Left ventricle myocardium inferior (tissue), 1 donor: ENCODE measurements at places on chromosomes 12 and 14.

DNA sequence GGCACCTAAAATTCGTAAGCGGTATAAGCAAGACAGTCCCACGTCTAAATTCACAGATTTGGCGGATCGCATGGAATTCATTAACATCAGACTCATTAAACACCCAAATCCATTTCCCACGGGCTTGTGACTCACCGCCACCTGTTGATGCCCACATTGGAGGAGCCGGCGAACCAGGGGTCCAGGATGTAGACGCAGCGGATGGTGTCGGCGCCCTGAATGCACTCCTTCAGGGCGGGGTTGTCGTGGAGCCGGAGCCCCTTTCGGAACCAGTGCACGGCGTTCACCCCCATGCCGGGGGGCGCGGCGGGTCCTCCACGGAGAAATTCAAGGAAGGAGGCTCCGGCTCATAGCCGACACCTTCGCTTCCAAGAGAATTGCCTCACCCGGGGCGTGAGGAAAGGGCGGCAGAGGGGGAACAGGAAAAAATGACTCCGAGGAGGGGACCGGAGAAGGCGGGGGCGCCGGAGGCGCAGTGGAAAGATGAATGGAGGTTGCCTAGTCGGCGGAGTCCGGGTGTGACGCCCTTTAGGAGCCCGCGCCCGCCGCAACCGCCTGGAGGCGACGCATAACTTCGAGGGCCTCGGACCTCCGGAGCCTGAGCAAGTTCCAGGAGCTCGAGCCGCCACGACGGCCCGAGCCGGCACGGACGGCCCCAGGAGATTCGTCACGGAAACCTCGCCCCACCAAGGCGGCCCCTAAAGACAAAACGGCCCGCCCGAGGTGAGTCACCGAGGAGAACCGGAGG, 506 bp downstream of the CRY1 start:
- peak; percentile 46 for DNase-seq

DNA sequence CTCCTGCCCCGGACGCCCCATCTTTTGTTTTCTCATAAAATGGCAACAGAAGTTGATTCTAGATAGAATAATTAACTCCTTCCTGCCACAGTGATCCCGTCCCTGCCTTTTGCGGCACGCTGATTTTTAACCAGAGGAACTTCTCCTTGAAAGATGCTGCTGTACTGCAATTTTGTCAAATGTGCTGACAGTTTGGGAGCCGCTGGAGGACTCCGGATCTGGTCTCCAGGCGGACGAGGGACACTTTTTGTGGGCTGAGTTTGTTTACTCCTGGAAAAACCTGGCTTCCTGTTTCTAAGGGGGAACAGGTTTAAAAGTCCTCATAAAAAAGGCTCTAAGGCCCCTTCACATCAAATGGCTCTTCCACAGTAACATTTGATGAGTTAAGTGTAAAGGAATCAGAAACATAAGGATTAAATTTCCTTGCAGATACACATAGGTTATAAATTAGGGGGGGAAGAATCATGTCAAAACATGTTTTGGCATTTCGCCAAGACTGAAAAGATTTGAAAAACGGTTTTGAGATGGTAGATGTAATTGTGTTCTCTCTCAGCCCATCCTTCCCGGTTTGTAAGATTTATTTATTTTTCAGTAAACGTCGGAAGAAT, 15.5 kb downstream of the FZD10 start:
- DNase-seq = no peak

DNA sequence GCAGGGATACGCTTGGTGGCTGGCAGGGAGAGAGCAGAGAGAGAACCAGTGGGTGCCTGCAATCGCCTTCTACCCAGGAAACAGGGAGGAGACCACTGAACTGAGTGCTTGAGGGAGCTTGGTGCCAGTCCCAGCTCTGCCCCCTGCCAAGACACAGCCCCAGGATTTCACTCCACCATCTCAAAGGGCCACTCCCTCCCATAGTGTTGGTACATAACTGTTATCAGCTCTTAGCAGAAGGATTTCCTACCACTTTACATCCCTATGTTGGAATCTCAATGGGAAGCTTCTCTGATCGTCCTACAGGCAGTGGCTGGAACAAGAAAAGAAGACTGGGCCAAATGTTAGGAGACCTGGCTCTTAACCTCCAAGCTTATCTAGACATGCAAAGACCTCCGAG, 157.4 kb upstream of the FOXN3 start:
- DNase-seq = no peak

GRCh38 chr14:86652526-86652925, 1122.6 kb downstream of the FLRT2 start:
- no peak for DNase-seq

DNA sequence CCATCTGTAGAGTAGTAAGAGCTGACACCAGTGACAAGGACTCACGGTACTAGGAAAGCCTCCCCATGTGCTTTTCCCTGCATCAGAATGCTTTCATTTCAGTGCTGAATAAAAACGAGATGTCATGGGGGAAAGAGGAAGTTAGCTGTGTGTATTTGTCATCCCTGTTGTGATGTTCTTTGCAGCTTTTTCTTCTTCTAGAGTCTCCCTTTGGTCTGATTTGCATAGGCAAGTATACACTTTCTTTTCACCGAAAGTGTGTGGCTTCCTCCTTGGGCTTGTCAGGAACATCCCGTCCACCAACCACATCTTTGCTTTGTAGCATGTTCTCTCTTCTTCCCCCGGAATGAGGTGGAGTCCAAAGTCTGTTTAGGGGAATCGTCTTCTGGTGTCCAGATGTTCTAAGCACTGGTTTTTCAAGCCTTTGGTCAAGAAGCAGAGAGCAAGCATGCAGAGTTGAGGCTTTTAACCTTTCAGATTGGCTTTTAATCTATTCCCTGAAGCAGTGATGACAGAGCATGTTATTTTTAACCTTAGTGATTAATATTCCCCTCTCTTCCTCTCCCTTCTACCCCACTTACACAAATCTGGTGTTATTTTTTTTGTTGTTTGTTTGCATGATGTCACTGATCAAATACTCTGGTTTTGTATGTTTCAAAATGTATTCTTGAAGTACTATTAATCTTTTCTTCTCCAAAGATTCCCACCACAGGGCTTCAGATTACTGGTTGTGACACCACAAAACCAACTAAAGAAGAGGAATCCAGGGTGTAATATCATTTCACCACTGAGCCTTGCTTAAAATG, 163.4 kb downstream of the SAMD4A start:
- no peak for DNase-seq

GRCh38 chr12:130764073-130764472, 48.0 kb upstream of the RIMBP2 start:
- no peak for DNase-seq

DNA sequence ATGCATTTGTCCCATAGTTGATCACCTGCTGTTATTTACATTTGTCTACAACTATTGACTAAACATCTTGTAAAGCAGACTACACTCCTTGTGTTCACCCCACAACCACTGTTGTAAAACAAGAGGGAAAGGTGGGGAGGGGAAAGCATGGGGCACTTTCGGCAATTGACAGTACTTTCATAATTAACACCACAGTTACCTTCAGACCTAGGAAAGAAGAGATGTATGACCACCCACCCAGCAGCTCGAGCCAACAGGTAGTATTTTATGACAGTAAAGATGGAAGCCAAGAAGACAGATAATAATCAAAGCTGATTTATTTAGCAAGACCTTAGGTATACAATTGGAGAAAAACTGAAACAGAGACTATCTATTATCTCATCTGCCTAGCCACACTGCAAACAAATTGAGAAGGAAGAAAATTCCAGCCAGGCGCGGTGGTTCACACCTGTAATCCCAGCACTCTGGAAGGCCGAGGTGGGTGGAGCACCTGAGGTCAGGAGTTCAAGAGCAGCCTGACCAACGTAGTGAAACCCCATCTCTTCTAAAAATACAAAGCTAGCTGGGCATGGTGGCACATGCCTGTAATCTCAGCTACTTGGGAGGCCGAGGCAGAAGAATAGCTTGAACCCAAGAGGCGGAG, 11.2 kb downstream of the HECTD4 start:
- no peak for DNase-seq

- no peak for DNase-seq
Observed at GRCh38 chr14:85054178-85054577, 475.8 kb upstream of the FLRT2 start.

GRCh38 chr14:55897031-55897430, 221.2 kb upstream of the PELI2 start:
- DNase-seq = no peak

DNA sequence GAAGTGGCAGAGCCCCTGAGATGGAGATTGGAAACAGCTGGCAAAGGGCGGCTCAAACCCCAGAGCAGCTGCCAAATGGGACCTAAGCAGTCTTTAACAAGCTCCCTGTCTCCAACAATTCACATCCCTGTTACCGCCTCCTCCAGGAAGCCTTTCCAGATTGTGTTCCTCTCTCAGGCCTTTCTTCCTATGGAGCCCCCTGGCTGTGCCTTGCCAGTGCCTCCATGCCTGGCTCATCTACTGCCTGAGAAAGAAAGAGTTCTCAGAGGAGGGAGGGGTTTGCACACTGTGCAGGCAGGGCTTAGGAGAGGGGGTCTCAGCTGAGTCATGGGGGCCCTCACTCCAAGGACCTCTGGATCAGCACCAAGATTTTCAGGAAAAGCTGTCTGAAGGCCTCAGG, 8.8 kb upstream of the KRT74 start:
- no peak for DNase-seq

DNA sequence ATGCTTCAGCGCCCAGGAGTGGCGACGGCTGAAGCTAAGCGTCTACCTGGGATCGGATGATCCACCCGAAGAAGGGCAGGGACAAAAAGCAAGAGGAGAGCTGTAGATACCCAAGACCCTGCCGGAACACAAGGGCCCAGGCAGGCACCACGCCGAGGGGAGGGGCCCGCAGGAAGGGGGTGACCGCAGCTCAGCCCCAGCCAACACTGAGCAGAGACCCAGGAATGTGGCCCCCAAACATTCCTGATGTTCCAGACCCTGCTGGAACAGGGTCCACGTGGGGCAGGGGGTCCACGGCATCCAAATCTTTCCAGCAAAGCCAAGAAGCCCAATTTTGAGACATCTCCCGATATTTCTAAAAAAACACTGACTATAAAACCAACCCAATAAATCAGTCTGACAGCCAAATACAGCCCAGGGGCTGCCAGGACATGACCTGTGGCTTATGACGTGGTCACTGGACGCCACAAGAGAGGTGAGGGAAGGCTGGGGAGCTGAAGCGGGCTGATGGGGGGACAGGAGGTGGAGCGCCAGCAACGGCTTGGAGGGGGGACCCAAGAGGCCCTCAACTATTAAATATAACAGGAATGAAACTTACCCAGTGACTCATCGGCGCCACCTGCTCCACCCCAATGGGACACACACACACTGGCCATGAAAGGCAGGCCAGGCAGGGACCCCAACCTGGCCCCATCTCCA, 58.9 kb downstream of the NCOR2 start:
- no peak for DNase-seq

DNA sequence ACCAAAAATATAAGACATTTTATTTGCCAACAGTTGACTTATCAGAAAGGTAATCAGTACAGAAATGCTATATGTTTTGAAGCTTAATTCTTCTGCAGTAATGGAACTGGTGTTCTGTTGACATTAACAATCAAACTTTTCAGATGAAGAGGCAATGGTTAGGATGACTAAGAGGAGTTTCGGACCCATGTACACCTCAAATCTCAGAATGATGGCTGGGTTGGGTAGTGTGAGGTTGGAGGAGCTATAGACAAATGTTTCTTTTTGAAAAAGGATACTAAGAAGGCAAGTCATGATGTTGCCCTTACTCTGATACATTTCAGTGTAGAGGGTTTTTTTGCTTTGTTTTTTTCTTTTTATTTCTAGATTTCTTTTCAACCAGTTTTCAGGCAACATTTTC, 66.9 kb downstream of the KNTC1 start:
- DNase-seq = no peak

- no peak for DNase-seq
Observed at GRCh38 chr14:22561661-22562579, 27.1 kb downstream of the DAD1 start.

GRCh38 chr12:29732191-29732590, 51.6 kb downstream of the TMTC1 start:
- DNase-seq = no peak

DNA sequence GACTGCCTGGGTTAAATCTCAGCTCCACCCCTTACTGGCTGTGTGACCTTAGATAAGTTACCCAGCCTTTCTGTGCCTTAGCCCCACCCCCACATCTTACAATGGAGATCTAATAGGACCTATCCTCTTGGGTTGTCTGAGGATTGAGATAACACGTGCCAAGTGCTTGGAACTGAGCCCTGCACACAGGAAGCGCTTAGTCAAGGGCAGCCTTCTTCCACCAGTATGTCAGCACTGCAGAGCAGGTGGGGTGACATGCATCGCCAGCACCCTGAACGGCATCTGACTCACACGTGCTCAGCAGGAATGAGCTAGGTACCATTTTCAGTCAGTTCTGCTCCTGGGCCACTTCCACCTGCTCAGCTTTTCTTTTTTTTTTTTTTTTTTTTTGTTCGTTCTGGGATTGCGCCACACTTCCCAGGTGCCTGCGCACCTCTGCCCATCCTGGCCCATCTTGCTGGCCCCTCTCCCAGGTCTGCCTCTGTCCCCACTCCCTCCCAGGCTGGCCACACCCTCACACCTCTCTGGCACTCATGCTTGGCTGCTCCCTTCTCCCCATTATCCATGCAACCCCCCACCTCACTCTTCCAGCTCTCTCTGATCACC, 19.6 kb downstream of the LGMN start:
- no peak for DNase-seq

DNA sequence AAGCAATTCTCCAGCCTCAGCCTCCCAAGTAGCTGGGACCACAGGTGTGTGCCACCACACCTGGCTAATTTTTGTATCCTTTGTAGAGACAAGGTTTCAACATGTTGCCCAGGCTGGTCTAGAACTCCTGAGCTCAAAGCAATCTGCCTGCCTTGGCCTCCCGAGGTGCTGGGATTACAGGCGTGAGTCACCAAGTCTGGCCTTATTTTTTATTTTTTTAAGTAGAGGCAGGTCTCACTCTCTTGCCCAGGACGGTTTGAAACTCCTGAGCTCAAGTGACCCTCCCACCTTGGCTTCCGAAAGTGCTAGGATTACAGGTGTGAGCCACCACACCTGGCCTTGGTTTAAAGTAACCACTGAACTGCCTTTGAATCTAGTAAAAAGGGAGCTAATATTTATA, 56.8 kb downstream of the SPPL3 start:
- no peak for DNase-seq

- no peak for DNase-seq
Observed at GRCh38 chr14:67360470-67361206, 510 bp downstream of the EIF2S1 start.

DNA sequence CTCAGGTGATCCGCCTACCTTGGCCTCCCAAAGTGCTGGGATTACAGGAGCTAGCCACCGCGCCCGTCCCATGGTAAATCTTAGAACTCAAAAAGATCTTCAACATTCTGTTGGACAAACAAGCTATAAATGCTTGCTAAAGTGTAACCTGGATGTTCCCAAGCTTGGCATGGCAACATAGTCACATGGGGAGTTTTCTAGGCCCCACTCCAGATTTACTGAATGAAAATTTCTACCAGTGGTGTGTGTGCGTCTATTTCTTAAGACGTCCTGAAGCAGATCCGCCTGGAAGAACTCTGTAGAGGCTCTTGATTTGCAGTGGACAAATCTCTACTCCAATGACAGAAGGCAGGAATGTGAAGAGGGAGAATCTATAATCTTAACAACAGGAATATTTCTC, 59.9 kb downstream of the ZFYVE21 start:
- DNase-seq = no peak

- DNase-seq = no peak
Observed at GRCh38 chr12:19012965-19013364, 116.6 kb upstream of the PLEKHA5 start.
